ENCODE measurements at places on chromosomes 2 and 18.

- no peak for DNase-seq
Observed at GRCh38 chr2:11679016-11679415, 9.0 kb upstream of the NTSR2 start.

GRCh38 chr2:15675456-15676195 lies 84.0 kb downstream of the DDX1 start:
- DNase-seq: no peak

GRCh38 chr18:80010551-80010906 lies 22.2 kb upstream of the TXNL4A start:
- DNase-seq: no peak

DNA sequence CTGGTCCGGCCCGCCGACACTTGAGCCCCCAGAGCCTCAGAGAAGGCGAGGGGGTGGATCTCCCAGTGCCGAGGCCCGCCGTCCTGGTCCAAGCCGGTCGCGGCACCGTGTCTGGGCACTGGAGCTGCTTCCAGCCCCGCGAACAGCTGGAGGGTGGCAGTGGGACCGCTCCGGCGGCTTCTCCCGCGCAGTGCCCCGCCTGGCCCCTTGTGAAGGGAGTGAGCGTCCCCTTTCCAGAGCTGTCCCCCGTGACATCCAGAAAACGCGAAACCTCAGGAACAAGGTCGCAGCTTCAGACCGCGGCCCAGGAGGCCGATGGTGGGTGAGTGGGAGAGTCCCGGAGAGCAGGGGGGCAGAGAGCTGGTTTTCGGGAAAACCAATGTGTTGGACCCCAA lies 579 bp upstream of the EMX1 start:
- no peak for DNase-seq

DNA sequence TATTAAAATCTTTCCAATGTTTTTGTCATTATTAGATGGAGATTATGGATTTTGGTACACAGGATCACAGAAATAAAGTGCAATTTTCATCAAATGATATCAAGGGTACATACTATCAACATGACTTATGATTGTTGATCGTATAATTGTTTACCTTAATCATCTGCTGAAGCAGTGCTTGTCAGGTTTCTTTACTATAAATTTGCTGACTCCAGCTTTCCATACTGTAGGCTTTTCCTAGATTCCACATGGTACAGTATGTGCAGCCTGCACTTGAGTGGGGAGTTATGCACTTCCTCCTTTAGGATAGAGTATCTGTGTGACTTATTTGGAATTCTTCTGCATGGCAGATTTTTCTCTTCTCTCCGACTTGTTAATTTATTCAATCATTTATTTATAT lies 187.6 kb upstream of the DPP10 start:
- DNase-seq: no peak

DNA sequence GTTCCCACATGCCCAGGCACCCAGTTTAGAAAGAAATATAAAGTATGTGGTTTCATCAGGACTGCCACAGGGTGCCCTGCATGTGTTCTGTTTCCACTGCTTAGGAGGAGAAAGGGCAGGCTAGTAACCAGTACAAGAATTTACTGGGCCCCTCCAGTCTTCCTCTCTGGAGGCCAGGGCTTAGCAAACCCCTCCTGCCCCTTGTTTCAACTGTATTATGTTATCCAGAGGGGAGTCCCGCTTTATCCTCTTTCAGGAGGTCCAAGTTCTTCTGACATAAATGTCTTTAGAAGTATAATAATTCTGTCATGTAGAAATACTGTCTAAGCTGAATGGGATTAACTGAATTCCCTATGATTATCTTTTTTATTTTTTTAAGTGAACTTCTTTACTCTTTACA lies 132.1 kb downstream of the WDSUB1 start:
- no peak for DNase-seq

- no peak for DNase-seq
Observed at GRCh38 chr2:16624436-16624780, 41.2 kb downstream of the CYRIA start.

- no peak for DNase-seq
Observed at GRCh38 chr2:136017786-136018185, 32.4 kb upstream of the DARS1 start.
